ENCODE measurements at places on chromosomes 7 and 10.

- no peak for DNase-seq
These were observed 39.6 kb downstream of the COL26A1 start for GRCh38 chr7:101402081-101402779.

DNA sequence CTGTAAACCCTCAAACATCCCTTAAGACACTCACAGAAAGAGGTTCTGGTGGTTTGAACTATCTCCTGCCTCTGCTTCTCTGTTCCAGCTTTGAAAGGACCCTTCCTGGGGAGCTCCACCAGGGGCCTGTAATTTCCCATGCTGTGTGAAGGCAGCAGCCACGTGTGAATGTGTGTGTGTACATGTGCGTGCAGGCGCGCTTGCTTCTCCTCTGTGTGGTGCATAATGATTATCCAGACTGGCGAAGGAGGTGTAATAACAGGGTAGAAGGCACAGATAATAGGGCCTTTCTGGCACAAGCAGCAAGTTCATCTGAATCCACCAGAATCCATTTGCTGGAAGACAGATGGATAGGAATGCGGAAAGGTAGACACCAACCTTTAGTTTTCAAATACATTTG is 466.5 kb downstream of the GRID1 start:
- DNase-seq, result no peak

DNA sequence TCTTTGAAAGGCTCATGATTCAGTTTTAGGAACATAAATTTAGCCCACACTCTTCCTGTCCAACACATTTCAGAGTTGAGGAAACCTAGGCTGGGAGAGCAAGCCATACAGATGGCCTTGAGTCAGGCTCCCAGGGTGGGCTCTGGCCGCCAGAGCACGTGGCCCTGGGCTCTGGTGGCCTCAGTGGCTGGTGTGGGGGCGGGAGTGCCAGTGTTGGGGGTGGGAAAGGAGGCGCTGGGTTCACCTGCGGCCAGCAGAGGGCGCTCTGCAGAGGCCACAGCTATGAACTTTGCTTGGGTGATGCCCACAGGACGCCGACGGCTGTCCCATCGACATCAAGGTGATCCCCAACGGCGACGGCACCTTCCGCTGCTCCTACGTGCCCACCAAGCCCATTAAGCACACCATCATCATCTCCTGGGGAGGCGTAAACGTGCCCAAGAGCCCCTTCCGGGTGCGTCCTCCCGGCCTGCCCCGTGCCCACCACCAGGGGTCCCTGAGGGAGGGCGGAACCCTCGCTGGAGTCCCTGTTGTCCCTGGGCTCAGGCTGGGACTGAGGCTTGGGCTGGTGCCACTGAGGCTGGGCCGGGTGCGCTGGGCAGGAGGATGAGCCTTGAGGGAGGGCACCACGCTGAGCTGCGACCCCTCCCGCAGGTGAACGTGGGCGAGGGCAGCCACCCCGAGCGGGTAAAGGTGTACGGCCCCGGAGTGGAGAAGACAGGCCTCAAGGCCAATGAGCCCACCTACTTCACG is 11.9 kb downstream of the FLNC start:
- no peak for DNase-seq

DNA sequence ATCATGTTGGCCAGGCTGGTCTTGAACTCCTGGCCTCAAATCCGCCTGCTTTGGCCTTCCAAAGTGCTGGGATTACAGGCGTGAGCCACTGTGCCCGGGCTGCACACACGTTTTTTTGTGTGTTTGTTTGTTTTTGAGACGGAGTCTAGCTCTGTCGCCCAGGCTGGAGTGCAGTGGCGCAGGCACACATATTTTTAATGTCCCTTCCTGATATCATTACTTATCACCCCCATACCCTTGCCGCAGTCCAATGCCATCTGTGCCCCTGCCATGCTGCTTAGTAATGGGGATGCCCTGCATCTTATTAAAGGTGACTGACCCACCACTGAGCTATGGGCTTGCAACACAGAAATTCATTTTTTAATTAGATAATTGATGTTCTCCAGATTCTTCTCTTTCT is 180.7 kb downstream of the TEX36 start:
- no peak for DNase-seq

- DNase-seq, result no peak
These were observed 364.2 kb downstream of the ANKRD30A start for GRCh38 chr10:37489658-37490003.

DNA sequence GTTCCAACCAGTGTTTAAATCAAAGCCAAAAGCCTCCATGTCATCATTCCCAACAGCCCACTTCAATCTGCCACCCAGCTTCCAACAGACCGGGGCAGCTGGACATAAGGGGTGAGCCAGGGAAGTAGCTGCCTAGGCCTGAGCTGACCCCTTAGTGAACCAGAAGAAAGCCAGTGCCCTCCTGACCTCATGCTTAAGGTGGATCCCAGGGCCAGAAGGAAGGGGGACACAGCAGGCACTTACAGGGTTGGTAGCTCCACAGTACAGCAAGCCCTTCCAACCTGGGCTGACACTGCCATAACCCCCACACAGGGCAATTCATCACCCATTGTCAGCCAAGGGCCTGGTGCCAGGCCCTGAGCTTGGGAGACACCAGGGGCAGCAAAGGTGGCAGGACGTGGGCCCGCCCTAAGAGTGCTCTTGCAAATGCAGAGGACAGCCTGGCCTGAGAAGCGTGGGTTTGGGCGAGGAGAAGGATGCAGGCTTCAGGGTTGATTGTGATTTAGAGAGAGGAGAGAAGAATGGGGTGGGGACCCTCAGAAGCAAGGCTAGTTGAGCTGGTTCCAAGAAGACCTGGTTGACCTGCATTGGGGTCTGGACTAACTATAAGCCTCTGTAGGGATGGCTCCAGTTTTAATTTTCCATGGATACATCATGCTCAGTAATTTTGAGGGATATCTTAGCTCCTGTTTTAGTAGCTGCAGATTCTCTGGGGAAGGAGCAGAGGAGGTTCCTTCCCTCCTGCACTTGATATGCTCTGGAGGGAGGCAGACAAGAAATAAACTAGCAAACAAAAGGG is 3.1 kb upstream of the CYP26A1 start:
- no peak for DNase-seq

DNA sequence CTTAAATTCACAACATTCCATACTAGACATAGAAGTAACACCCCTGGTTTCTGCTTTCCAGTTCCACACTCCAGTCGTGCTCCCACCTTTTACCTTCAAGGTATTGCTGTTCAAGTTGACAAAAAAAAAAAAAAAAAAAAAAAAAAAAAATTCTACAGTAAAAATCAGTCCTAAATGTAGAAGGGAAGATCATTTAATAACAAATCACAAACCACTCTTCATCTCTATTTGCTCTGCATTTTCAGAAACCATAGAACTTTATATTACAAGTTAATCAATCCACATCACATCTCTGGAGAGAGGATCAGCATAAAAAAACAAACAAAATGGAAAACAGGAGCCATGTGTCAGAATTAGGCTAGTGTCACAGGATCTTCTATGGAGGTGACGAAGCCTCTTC is 206.3 kb upstream of the KLF14 start:
- no peak for DNase-seq

GRCh38 chr10:19488592-19489280 is 327.5 kb upstream of the PLXDC2 start:
- no peak for DNase-seq

DNA sequence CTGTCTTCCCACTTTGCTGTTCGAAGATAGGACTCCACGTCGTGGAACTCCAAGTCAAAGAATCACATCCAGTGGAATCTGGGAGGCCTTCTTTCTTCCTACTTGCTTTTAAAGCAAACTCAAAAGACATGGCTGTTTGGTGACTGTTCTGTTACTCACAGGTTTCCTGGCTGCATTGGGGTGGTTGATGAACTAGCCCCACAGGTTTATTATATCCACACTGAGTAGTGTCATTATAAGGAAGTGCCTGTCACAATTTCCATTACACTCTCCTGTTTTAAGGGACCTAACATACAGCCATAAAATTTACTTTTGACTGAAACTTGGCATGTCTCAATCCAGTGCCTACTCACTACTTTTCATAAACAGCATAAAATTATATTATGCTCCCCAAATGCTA is 287.3 kb upstream of the SP4 start:
- DNase-seq, result no peak

DNA sequence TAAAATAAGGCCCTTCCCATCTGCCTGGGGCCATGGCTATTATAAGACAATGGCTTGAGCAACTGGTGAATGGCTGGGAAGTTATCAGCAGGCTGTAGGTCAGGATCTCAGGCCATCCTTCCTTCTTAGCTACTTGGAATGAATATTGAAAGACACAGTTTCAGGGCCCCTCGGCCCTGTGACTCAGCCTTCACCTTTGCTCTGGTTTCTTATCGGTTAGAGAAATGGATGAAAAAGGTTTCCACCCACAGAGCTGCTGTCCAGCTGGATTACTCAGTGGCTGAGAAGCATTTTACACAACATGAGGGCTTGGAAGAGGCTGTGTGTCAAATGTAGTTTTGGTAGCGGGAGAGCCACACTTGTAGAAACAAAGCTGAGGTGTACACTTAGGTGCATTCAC is 9.4 kb downstream of the ACSL5 start:
- DNase-seq, result no peak

DNA sequence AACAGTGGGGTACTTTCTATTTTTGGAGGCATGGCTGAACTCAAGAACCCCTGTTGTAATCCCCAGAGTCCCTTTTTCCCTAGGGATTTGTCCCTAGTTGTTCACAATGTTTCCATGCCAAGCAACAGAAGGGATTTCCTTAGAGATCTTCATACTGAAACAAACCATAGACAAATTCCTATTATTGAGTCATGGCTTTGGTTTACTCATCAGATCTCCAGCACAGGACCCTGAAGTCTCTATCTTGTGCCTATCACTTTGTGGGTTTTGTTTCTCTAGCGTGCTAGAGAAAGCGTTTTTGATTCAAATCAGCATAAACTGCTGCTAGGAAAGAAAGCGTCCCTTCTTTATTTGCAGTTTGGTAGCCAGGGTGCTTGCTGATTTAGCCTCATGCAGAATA is 165.0 kb downstream of the BAMBI start:
- DNase-seq, result no peak

- no peak for DNase-seq
These were observed 41.5 kb upstream of the GARS1 start for GRCh38 chr7:30553141-30553540.

GRCh38 chr7:75655536-75655935 is 83.2 kb downstream of the HIP1 start:
- DNase-seq, result no peak

DNA sequence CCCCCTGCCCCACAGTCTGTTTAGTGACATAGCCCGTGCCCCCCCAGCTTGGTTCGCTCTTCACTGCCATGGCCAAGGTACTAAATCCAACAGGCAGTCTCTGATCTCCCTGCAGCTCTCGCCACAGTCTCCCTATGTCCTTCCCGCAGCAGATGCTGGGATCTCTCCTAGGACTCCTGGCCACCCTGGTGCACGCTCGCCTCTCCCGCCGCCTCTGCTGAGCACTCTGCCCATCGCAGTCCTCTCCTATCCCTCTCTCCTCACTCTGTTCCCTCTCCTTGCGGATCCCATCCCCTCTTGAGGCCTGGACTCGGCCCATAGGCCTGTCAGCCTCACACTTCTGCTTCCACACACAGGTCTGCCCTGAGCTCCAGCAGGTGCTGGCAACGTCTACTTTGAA is 204.8 kb upstream of the TCERG1L start:
- DNase-seq, result no peak

DNA sequence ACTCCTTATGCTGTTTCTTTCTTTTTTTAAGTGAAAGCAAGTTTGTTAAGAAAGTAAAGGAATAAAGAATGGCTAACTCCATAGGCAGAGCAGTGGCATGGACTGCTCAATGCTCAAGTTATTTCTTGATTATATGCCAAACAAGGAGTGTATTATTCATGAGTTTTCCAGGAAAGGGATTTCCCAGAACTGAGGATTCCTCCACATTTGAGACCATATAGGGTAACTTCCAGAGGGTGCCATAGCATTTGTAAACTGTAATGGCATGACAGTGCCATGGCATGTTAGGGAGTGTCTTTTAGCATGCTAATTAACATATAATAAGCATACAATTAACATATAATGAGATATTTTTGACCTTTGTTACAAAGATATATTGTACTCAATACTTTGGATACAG is 1034.5 kb upstream of the PHF14 start:
- DNase-seq, result no peak

GRCh38 chr10:59626523-59626869 is 83.2 kb downstream of the SLC16A9 start:
- no peak for DNase-seq

GRCh38 chr10:8044908-8045725 is 9.4 kb upstream of the GATA3 start:
- DNase-seq, result no peak

GRCh38 chr10:76901701-76902100 is 735.9 kb downstream of the KCNMA1 start:
- no peak for DNase-seq

GRCh38 chr10:80068270-80068669 is 10.2 kb upstream of the TMEM254 start:
- DNase-seq, result no peak

- DNase-seq, result no peak
These were observed 30.0 kb downstream of the TSPAN15 start for GRCh38 chr10:69481305-69481704.

All from stimulated activated CD8-positive, alpha-beta memory T cell treated with anti-CD3 and anti-CD28 coated beads, Interleukin-15, amount 100 ng/mL, for 1 hour (primary cell).